H9 (cell line): ENCODE measurements at places on chromosomes 3 and 15. TPM values are rescaled to one million over a fixed set of nuclear protein-coding genes. Genes with fewer than 3 reads are reported as not detected.
A peak's percentile ranks its signal among the peaks of the same experiment; 100 is the strongest.

GRCh38 chr3:197329382-197329781, 31.0 kb upstream of the DLG1 start:
- DNase-seq, result no peak

DNA sequence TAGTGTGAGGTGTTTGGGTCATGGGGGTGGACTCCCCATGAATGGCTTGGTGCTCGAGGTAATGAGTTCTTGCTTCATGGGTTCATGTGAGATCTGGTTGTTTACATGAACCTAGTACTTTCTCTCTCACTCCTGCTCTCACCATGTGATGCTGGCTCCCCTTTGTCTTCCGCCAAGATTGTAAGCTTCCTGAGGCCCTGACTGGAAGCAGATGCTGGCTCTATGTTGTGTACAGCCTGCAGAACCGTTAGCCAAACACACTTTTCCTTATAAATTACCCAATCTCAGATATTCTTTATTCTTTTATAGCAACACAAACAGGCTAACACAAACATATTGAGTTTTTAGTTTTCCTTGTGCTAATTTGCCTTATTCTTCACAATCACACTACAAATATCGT, 3.2 kb upstream of the CSPG5 start:
- no peak for DNase-seq

GRCh38 chr15:47812470-47812999, 95.2 kb downstream of the SEMA6D start:
- no peak for DNase-seq

DNA sequence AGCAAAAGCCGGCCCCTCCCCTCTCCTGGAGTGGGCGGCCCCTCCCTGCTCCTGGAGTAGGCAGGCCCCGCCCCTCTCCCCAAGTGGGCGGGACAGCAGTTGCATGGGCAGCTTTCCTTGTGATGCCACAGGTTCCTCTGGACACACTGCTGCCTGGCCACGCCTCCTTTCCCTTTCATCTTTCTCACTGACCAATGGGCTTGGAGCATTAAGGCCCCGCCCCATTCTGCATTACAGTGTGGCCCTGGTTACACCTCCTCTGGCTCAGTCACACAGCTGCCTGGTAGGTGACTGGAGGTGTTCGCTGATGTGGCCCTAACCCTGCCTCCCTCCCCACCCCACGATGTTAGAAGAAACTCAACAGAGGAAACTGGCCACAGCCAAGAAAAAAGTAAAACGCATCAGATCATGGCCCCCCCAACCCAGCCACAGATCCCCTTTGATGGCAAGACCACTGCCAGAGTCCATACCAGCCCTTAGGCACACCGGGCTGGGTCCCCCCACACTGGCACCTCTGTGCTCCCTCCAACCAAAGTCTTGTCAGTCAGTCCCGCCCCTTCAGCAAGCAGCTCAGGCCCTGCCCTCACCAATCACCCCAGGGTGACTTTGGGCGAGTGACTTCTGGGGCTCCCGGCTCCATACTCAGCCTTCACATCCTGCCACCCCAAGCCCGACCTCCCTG, 84.3 kb downstream of the ADAMTS7 start:
- peak; percentile 97 for DNase-seq

DNA sequence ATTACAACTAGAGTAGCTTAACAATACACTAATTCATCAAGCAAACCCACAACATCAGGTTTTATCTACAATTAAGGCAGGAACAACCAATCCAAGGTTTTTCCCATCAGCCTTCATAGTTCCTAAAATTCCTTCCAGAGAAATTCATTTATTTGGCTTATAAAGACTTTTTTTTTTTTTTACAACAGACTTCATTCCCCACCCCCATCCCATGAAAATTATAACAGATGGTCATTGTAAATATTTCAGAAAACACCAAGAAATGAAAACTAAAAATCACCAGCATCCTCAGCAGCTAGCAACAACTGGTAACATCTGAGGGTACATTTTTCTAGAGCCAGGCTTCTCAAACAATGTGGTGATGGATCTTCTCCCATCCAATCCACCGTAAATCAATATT, 11.0 kb downstream of the SH3BP5 start:
- no peak for DNase-seq

DNA sequence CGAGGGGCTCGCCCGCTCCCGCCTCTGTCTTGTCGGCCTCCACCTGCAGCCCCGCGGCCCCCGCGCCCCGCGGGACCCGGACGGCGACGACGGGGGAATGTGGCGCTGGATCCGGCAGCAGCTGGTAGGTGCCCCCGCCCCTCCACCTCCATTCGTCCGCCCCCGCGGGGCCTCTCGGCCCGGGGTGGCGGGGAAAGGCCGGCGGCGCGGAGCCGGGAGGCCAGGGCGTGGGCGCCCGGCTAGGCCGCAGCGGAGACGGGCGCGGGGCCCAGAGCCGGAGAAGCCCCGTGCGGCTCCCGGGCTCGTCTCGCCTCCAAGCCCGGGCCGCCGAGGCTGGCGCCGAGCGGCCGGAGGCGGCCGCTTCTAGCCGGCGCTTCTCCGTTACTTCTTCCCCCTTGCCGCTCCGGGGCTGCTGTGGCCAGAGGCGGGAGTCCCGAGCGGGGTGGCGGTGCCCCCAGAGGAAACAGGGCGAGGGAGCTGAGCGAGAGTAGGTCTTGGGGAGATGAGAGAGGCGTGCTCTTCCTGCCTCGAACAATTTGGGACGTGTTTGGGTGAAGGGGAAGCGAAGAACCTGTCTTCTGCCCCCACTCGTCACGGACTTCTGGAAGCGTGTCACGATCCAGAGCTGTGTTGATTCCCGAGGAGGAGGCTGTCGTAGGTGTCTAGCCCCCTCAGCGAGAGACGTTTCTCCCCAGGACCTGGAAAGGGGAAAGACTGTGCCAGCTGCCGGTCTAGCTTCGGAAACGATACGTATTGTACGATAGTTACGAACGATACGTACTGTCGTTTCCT, 555 bp downstream of the ATP11B start:
- peak; percentile 44 for DNase-seq

DNA sequence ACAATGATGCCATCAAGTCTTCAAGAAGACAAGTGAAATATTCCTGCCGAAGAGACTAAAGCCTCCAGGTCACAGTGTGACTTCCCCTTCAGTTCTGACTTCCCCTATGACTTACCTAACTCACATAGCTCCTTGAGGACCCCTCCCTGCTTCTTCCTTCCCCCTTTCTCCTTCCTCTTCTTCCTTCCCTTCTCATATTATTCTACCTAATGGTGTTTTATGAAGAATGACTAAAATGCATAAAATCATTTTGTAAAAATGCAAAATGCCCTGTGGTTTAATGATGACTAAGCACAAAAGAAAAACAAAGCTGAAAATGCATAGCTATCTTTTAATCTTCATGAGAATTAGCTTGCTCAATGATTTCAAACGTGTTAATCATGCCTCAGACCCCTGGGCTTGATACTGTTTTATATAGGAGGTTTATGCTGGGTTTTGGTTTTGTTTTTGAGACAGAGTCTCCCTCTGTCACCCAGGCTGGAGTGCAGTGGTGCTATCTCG, 26.1 kb upstream of the TM4SF4 start:
- no peak for DNase-seq

- no peak for DNase-seq
Measured at GRCh38 chr3:73697020-73697419, 72.3 kb upstream of the PDZRN3 start.

- no peak for DNase-seq
Measured at GRCh38 chr3:114651555-114651954, 357.7 kb downstream of the TIGIT start.

DNA sequence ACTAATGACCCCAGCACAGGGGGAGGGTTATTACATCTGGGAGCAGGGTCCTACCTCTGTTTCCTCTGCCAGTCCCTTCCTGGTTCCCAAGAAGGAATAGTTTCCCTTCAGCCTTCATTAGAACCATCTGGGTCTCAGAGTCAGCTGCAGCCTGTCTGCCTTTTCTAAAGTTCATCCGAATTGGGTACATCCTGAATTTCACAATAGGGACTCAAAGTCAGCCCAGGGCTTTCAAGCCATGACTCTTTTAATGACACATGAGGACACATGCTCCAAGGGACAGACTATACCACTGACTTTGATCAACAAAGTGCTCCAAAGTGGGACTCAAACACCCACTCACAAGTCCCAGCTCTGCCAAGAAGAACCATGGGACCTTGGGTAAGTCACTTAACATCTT, 12.7 kb upstream of the CRABP1 start:
- DNase-seq, result no peak

GRCh38 chr3:123299581-123299980, 97.8 kb downstream of the SEC22A start:
- DNase-seq, result no peak

DNA sequence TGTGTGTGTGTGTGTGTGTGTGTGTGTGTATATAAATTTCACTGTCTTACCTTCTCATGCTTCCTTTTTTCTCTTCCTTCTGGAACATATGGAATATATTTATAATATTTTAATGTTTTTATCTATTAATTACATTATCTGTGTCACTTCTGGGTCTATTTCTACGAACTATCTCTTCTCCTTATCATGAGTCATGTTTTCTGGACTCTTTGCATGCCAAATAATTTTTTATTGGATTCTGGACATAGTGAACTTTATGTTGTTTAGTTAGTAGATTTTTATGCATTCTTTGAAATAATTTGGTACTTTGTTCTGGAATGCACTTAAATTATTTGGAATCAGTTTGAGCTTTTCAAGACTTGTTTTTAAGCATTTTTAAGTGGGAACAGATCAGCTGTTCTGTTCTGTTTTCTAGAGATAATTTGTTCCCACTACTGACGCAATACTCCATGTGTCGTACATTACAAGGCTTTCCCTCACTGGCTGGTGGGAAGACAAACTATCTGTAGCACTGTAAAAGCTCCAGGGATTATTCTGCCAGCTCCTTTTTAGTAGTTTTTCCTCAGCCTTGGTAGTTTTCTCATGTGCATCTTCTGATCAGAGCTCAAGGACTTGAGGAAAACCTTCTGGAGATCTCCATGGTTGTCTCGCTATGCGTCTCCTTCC, 302.0 kb downstream of the CLSTN2 start:
- DNase-seq, result no peak

DNA sequence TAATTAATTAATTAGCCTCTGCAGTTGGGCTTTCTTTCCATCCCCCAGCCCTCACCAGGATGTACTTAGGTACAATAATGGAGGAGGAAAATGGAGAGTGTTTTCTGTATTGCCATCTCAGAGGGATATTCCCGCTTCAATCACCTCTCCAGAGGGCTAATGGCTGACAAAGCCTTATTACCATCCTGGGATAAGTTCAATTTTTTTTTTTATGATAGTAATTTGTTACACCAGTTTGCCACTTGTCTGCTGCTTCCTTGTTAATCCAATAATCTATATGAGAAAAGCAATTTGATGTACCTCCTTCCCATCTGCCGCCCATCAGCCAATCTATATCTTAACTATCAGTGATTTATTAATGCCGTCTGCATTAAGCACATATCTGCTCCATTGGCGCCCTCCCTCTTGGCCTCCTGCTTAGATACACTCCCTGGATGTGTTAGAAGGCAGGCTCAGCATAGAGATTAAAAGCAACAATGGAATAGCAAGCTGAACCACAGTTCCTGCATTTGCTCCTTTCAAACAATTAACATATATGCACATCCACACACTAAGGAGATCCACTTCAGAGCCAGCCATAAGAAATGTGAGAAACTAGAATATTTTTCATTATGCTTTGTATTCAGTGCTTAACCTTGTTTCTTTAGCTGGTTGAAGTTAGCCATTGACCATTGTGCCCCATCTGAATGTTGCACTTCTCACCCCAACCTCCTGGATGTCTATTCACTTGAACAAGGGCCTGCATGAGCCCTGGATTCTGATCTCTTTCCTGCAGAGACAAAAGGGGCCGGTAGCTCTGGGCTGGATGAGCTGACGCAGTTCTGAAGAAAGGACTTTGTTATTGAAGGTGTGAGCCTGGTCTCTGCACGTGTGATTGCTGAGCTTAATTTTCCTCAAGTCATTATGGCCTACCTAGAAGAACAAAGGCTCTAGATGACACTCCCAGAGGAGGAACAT, 237.3 kb upstream of the GAP43 start:
- DNase-seq, result no peak

GRCh38 chr3:127637546-127637945, 8.6 kb downstream of the PODXL2 start:
- no peak for DNase-seq

DNA sequence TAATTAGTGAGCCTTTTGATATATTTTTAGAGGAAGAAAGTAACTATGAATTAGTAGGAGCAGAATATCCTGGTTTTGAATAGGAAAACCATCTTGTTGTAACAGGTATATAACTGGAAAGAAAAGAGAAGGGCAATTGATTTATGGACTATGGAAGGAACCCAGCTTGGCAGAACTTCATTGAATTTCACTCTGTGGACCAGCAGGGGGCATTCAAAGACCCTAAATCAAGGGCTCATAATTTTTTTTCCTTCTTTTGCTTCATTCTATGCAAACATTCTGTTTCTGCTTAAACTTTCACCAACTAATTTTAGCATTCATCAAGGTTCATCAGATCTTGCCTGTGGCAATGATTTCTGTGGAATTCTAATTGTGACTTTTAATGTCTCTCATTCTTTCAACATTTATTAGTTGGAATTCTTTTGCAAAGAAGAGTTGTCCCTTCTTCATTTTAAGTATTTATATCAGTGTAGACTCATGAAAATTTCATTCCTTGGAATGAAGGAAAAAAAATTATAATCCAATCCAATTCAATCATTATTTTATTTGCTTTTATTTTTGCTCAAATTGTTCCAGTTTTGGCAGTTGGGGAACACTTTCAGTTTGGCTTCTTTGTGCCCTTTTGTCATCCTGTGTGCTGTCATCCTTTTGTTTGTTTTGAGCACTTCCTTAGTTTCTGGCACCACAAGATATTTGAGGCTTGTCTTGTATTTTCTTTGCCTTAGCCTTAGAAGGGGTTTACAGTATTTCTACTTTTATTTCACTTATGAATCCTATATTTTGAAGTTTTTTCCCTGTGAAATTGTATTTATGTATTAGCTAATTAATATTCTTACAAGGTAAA, 30.4 kb downstream of the NXPE3 start:
- DNase-seq, result no peak

GRCh38 chr15:69021895-69022294, 7.4 kb downstream of the NOX5 start:
- no peak for DNase-seq

DNA sequence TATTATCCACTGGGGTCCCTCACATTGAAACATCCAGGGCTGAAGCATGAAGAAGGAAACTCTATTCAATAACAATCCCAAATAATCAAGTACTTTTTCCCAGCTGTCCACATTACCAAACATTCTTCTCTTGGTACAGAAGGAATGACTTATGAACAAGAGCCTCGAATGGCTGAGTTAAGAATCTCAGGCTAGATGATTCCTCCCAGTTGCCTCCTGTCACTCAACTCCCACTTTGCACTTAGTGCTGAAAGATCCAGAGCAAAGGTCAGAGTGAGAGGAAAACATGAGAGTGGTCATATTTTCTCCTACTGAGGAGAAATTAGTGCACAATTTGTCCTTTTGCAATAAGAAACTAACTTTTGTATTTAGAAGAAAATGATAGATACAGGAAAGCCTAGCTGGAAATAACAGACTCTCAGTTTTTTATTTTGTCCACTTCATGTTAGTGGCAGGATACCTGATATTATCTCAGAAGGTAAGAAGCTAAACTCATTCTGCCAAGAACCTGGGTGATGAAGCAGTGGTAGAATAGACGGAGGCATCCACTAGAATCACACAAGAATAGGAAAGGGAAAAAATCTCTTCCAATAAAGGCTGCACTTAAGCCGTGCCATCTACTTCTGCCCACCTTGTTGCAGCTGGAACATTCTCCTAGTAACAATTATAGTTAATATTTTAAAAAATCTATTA, 46.2 kb downstream of the GADL1 start:
- DNase-seq, result no peak

MEIS2 gene
- 0.35 and 0.50 TPM in 2 replicates for total RNA-seq

GASK1A gene
- total RNA-seq, result 5.3 and 5.4 TPM in 2 replicates

UROC1 gene
- total RNA-seq, result not detected in 2 replicates

BNC1 gene
- total RNA-seq, result not detected in 2 replicates

POPDC2 gene
- 0.37 and 0.97 TPM in 2 replicates for total RNA-seq

CACNA1D gene
- 1.9 and 3.5 TPM in 2 replicates for total RNA-seq

DAZL gene
- 21.2 and 21.7 TPM in 2 replicates for total RNA-seq

PCSK6 gene
- 3.4 and 4.0 TPM in 2 replicates for total RNA-seq

ALDH1L1 gene
- 0.68 and 0.90 TPM in 2 replicates for total RNA-seq
